ENCODE measurements at places on chromosomes 11 and 22.

GRCh38 chr11:128188346-128189004 is 398.9 kb downstream of the ETS1 start:
- no peak for DNase-seq

DNA sequence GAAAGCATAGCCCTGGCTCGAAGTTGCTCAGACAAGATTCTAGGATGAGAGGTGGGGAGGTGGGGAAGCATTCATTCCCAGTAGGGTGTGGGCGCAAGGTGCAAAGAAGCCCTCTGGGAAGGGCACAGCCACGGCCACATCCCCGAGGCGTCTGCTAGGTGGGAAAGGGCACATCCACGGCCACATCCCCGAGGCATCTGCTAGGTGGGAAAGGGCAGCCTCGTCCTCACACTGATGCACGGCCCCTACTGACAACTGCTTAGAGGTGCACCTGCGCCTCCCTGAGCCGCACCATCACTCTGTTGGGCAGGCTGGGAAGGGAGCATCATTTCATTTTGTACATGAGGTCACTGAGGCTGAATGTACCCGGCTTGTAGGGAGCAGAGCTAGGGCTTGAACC is 94.6 kb upstream of the PITPNB start:
- DNase-seq, result no peak

DNA sequence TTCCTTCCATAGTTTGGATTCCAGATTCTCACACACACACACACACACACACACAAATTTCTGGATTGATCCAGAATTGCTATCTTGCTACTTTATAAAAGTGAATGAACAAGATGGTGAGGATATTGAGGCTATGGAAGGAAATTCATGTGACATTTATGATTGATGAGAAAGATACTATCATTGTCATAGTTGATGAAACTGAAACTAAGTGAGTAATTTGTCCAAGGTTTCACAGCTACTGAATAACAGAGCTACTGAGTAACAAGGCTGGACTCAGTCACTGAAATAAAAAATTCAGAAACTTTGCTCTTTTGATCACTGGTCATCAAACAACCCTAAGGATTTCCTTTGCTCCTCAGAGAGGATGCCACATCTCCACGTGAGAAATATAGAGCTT is 16.2 kb downstream of the OR5D16 start:
- DNase-seq, result no peak

DNA sequence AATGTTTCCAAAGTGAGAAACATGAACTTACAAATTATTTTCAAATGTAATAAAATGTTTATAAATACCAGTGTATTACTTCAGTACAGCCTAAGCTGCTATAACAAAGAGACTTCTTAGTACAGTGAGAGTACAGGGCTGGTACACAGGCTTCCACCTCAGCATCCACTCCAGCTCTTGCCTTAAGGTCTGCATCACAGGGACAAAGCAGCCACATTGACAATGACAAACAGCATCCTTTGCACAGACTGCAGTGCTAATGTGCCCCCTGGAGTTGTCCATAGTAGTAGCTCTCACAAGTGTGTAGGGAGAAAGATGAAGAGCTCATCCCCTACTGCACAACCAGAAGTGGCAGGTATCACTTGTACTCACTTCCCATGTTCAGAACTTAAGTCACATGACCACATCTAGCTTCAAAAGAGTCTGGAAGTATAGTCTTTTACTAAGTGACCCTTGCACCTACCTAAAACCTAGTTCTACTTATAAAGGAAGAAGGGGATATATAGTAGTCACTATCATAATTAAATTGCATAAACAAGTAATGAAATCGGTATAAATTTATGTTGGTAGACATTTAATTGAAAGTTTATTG is 10.7 kb upstream of the LIPT2 start:
- DNase-seq, result no peak

DNA sequence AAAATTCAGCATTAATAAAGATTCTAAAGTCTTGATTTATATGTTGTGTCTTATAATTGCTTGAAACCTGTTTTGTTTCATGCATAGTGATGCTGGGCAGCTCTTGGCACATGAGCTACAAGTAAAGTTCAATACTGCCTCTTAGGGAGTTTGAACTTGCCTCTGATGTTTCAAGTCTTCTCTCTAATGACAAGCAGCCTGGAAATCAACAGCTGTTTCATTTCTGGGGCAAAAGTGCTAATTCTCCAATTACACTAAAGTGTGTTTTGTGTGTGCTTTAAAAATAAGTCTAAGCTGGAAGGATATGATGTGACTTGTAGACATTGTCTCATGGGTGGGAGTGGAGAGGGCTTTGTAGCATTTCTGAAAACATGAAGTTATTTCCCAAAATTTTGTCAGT is 23.7 kb upstream of the SESN3 start:
- no peak for DNase-seq

- DNase-seq, result no peak
Observed at GRCh38 chr22:37496651-37497050, 10.5 kb upstream of the MFNG start.

DNA sequence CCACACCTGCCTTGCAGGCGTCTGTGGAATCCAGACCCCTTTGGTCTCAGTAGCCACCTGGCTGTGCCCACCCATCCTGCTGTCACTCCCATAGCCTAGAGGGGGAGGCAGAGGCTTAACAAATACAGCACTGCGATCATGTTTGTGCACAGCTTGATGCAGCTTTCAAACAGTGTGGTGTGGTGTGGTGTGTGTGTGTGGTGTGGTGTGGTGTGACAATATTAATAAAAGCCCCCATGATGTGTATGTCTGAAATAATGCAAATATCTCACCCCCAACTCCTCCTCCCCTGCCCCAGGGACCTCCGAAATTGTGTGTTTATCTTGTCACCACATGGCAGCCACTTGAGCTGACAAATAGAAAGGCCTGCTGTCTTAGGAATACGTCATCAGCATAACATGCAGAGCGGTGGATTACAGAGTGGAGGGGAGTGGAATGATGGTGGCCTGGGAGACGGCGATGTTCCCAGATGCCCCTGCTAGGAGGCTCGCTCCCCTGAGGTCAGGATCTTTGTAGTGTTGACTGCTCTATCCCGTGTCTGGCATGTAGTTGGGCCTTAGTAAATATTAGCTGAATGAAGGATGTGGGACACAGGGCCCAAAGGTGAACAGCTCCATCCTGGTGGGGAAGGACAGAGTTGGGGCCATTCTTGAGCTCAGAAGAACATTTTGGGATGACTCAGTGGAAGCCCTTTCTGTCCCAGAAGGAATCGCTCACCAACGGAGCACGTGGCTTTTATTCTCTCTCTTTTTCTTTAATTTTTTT is 2.8 kb downstream of the PDXP start:
- DNase-seq, result no peak

DNA sequence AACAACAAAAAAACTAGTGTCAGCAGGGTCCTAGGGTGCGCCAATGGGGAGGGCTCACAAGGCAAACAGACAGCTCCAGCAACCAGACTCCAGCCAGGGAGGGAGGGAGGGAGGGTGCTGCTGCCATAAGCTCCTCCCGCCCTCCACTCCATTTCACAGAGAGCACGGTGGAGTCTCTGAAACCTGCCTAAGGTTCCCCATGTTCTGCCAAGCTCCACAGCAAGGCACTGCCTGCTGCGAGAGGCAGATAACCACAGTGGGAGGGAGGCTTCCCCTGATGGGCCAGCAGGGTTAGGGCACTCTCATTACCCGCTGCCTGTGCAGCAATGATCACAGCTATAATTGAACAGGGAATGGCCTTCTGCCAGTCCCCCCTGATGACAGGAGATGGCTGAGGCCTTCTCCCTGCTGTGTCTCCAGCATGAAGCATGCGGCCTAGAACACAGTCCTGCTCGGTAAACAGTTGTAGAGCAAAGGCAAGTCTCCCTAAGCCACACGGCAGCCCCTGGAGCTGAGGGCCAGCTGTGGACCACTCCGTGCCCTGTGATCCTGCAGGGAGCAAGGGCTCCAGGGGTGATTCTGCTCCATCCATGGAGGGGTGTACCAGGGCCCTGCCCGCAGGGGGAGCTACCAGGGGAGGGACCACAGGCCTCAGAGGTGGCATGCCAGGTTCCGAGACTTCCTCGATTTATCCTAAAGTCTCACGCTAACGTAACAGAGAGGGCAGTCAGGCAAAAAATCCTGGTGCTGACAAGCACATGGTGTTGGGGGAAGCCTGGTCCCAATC is 42.9 kb downstream of the PC start:
- peak; percentile 50 for DNase-seq

DNA sequence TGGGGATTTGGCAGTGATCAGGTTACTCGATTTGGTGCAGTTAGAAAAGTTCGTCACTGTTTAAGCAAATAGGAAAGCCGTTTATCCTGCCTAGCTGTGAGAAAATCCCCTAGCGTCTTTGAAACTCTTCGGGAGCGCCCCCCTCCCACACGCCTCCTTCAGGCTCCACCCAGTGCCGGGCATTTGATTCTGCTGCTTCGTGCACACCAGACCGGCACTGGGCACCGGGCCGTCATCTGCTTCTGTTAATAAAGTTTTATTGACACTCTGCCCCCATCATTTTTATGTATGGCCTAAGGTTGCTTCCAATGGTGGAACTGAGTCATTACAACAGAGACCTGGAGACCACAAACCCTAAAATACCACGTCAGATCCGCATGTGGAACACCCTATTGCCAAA is 50.9 kb downstream of the IGF2 start:
- DNase-seq, result no peak

DNA sequence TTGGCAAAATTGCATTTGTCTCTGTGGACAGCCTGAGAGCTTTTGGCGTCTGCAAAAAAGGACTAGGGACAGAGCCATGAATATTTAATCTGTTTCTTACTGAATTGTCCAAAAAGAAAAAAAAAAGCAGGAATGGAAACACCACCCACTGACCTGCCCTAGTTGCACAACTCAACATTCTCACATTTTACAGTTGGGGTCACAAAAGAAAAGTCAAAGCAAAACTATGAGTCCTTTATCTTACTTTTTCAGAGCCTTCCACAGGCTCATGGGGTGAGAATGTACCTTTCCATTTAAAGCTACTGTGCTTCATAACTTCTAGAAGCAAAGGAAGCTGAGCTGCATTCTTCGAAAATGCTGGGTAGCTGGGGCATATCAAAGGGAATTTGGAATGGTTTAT is 225.7 kb downstream of the FAM76B start:
- no peak for DNase-seq

DNA sequence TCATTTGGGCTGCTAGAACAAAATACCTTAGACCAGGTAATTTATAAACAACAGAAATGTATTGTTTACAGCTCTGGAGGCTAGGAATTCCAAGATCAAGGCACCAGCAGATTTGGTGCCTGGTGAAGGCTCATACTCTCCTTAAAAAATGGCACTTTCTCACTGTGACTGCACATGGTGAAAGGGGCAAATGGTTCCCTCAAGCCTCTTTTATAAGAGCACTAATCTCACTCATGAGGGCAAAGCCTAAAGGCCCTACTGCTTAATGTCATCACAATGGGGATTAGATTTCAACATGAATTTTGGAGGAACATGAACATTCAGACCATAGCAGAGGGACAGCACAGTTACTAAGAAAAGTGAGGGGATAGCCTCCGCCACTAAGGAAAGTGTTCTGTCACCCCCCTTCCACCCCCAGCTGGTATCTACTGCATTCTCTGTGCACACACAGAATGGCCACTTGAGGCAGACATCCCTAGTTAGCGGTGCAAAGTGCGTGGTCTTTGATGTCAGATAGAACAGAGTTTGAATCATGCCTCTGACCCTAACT is 47.2 kb upstream of the CEP295 start:
- DNase-seq, result no peak

- peak; percentile 61 for DNase-seq
Observed at GRCh38 chr11:116072601-116073410, 568.6 kb upstream of the CADM1 start.

DNA sequence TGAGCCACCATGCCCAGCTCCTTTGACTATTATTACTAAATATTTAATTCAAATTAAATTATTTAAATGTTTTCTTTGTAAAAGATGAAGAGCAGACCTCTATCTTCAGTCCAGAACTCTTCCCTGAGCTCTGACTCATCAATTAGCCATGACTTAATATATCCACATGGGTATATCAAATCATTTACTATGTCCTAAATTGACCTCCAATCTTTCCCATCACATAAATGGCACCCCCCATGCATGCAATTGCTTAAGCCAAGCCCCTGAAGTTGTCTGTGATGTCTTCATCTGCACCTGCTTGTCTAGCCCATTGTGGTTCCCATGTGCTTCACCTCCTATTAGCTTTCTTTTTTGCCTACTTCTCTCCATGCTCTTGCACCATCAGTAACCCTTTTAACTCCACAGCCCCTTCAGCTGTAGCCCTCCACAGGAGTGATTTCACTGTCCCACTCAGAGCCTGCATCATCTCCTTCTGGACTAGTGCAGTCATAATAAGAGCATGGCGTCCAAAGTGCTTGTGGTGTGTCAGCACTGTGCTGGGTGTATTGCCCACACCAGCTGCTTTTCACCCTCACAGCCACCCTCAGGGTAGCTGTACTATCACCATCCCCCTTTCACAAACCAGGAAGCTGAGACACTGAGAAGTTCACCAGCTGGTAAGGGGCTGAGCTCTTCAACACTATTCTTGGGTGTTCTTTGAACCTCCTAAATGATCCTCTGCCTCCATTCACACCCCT is 11.8 kb upstream of the THY1 start:
- no peak for DNase-seq

- no peak for DNase-seq
Observed at GRCh38 chr11:10597877-10598351, 29.4 kb upstream of the LYVE1 start.

- no peak for DNase-seq
Observed at GRCh38 chr11:118785362-118785761, 5.6 kb downstream of the DDX6 start.

- DNase-seq, result no peak
Observed at GRCh38 chr22:19041704-19042074, 80.5 kb downstream of the DGCR2 start.

DNA sequence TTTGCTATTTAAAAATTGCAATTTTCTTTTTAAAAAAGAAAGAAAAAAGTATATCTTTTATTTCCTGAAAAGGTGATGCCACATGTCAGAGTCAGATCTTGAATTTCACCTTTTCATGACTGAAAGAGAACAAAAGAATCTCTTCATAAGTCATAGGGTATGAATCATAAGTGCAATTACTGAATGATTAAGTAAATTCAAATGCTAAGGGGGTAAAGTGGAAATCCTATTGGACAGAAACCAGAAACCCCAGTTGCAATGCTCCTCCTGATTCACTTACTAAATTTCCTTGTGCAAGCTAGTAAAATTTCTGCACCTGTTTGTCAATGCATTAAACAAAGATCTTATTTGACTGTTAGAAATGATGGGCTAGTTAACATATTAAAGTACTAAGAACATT is 8.2 kb upstream of the PRRG4 start:
- no peak for DNase-seq

DNA sequence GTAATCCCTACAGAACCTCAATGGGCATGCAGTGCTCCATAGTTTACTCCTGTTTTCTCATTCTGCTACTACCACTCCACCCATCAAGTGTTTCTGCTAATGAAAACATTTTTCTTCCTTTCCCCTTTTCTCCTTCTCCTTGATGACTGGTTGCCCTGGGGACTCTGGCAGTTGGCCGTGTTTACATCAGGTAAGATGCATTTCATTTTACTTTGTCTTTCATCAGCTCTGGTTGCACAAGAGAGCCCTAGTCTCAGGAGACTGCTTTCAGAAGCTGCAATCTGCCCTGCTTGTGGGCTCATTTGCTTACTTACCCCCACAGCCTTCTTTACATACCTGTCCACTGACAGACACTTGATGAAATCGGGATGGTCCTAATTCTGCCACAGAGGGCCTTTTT is 19.6 kb upstream of the LIMK2 start:
- DNase-seq, result no peak

- no peak for DNase-seq
Observed at GRCh38 chr22:34236527-34236926, 316.3 kb upstream of the LARGE1 start.

GRCh38 chr11:100706179-100706578 is 19.1 kb downstream of the ARHGAP42 start:
- no peak for DNase-seq
